Activated CD4-positive, alpha-beta T cell treated with anti-CD3 and anti-CD28 coated beads for 24 hours (primary cell): ENCODE measurements at places on chromosomes 1 and 21.

DNA sequence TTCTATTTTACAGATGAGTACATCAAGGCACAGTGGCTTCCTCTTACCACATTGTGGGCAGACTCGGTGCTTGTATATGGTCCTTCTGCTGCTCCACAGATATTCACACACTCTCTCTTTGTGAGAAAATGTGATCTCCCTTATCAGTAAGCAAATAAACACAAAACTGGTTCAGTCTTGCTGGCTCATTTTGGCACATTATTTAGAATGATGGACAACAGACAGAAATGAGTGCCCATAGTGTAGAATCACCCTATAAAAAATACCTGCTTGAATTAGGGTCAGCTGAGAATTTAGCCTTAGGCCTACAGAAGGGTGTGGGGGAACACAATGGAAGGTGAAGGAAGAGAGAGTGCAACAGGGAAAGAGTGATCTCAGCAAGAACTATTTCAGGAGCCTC, 423.1 kb downstream of the HLX start:
- no peak for DNase-seq

- DNase-seq, result peak; percentile 39
These were observed 829 bp downstream of the PEA15 start for GRCh38 chr1:160206036-160206389.

DNA sequence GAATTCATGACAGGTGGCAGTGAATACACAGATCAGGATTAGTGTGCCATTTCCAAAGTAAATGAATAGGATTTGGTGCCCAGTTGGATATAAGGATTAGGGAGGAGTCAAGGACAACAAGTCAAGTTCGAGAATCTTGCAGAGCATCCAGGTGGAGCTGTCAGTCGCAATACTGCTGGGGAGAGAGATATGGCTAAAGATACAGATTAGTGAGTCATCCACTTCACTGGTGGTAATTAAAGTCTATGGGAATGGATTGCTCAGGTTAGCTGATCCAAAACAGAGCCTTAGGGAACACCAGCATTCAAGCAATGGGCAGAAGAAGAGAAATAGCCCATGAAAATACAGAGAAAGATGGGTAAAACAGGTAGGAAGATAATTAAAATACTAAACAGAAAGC, 26.8 kb downstream of the BCAS2 start:
- no peak for DNase-seq

DNA sequence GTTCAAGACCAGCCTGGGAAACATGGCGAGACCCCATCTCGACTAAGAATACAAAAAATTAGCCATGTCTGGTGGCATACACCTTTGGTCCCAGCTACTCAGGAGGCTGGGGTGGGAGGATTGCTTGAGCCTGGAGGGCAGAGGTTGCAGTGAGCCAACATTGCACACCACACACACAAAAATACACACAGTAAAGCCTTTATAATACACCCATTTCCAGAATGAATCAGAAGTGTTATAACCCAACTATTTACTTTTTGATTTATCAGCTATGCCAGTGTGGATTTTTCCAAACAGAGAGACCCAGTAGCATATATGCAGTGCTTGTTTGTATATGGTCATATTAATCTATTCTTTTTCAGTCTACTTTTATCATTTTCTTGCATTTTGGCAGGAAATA, 200.1 kb downstream of the ZP4 start:
- no peak for DNase-seq

DNA sequence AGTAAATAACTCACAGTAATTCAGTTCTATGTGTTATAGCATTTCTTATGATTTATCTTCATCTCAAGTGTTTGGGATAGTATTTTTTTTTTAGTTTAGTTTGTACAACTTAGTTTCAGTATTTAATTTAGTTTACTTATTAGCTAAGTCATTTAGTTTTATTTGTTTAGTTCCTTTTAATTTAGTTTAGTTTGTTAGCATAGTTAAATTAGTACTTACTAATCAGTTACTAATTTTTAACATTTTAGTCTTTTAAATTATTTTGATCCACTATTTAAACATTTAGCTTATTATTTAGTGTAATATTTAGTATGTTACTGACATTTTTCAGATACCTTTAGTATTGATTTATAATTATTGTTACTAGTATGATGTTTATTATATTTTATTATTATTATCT, 85.2 kb upstream of the SIPA1L2 start:
- no peak for DNase-seq

GRCh38 chr1:3420218-3420951, 34.1 kb upstream of the ARHGEF16 start:
- DNase-seq, result no peak

- DNase-seq, result no peak
These were observed 132.1 kb downstream of the DNM3 start for GRCh38 chr1:171973421-171973820.

DNA sequence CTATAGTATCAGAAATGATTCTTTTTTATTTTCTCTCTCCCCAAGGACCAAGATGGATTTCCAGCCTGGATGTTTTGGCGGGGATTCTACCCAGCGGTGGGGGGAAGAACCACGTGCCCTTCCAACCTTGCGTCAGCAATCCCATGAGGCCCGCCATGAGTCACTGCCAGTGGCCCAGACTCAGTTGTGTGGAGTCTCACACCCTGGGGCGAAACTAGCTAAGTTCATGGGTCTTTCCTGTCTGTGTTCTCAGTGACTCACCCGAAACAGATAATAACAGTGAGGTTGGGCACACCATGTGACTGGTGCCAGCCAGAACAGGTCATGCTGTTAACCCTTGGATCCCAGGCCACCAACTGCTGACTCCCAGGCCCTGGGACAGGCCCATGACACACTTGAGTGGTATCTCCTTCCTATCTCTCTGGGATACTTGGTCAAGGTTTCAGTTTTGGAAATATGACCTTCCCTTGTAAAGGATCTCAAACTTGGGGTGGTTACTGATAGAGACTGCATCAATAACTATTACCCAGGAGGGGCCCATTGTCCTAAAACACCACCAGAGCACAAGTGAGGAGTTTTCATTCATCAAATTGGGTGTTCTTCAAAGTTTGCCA, 98.0 kb upstream of the DUSP10 start:
- peak; percentile 55 for DNase-seq

DNA sequence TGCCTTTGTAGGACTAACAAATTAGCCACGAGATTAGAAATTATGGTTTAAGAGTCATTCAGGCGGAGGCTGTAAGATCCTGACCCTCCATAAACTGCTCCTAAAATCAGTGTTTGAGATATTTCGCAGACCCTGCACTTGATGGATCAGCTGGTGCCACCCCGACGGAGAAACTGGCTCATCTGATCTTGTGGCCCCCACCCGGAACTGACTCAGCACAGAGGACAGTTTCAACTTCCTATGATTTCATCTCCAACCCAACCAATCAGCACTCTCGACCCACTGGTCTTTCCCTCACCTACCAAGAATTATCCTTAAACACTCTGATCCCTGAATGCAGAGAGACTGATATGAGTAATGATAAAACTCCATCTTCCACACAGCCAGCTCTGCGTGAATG, 3.7 kb upstream of the JAM2 start:
- no peak for DNase-seq

DNA sequence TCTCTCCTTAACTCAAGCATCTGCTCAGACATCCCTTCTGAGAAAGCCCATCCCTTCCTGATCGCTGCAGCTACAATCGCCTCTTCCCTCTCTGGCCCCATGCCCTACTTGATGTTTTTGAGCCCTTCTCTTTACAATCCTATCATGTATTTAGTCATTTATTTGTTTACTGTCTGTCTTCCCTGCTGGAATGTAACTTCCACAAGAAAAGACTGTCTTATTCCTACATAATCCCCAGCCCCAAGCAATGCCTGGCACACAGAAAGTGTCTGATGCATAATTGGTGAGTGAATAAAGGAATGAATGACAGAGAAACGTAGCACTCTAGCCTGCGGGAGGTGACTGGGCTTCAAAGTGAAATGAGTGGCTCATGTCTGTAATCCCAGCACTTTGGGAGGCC, 25.4 kb downstream of the ECE1 start:
- no peak for DNase-seq

DNA sequence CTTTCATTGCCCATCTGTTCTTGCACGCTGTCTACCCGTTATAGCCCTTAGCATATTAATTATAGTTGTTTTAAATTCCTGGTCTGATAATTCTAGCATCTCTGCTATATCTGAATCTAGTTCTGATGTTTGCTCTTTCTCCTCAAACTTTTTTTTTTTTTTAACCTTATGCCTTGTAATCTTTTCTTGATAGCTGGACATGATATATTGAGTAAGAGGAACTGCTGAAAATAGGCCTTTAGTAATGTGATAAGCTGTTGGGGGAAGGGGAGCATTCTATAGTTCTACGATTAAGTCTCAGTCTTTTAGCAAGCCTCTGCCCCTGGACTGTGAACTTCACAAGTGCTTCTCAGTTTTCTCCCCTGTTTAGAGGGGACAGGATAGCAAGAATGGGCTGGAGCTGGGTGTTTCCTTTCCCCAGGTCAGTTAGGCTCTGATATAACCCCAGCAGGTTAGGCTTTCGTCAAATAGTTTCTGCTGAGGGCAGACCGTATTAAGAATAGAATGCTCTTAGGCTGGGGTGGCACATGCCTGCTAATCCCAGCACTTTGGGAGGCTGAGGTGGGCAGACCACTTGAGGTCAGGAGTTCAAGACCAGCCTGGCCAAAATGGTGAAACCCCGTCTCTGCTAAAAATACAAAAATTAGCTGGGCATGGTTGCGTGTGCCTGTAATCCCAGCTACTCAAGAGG, 62.2 kb downstream of the ZFYVE9 start:
- no peak for DNase-seq

- DNase-seq, result no peak
These were observed 15.6 kb downstream of the TGFBR3 start for GRCh38 chr1:91870322-91870721.

- DNase-seq, result no peak
These were observed 12.4 kb downstream of the OXCT2 start for GRCh38 chr1:39758556-39759435.

- DNase-seq, result no peak
These were observed 20.5 kb downstream of the SOX13 start for GRCh38 chr1:204093421-204093717.

GRCh38 chr1:203120325-203121153, 7.0 kb upstream of the ADORA1 start:
- DNase-seq, result no peak

GRCh38 chr1:99180343-99180808, 83.9 kb upstream of the PLPPR4 start:
- DNase-seq, result peak; percentile 46

GRCh38 chr1:108345776-108346531, 102.1 kb upstream of the NBPF4 start:
- DNase-seq, result no peak

DNA sequence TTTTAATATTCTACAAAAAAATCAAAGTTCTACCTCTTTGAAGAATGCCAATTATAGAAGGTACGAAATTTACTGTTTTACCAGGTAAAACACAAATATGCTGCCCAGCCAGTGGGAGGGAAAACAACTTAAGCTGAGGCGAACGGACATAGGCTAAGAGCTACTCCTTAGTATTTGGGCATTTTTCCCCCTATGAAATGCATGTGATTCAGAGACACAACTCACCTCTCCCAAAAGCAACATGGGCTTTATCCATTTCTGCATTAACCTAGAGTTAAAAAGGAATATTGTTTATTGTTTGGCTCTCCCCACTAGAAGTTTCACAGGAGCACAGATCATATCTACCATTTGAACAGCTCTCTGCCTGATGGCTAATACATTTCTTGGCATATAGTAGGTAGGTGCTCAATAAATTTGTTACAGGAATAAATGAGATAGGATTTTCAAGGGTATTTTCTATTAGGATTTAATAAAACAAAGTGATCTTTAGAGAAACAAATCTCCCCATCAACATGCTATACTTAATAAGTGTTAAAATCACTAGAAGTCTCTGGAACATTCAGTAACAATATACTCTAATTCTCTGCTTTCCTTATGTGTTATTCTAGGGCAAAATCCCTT, 2.4 kb upstream of the SORT1 start:
- no peak for DNase-seq

GRCh38 chr21:38166173-38166535, 90.6 kb upstream of the KCNJ15 start:
- DNase-seq, result no peak

DNA sequence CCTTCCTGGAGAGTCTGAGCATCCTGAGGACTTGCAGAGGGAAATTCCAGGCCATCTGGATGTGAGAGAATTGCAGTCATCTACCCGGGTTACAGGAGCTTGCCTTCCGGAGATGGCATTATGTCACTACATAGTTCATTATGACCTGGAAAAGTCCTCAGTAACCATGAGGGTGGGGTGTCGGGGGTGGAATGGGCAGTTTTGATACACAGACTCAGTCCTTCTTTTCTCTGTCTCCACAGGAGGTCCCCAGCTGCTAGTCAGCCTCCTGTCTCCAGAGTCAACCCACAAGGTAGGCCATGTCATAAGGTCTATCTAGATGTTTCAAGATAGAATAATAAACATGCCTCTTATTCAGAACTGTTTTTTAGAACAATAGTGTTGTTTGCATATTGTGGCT, 268.2 kb upstream of the SGIP1 start:
- DNase-seq, result no peak
